ENCODE measurements at places on chromosomes 5 and 9.
A peak's percentile ranks its signal among the peaks of the same experiment; 100 is the strongest.

GRCh38 chr5:181151146-181151545 is 3.8 kb downstream of the OR2V2 start:
- DNase-seq = no peak

DNA sequence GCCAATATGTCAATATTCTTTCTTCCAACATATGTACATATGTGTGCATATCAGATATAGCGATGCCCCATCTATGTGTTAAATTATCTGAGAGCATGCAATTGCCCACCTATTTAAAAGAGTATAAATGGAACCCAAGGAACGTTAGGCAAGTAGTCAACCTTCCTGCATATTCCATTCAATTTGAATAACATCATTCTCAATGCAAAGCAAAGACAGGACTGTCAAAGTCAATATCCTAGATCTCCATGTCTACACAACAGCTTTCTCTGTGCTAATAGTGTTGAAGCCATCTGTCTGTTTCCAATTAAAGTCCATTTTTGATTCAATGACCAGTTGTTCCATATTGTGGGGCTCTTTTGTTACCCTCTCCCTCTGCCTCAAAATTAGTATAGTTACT is 85.3 kb upstream of the COX7C start:
- no peak for DNase-seq

GRCh38 chr9:22010866-22011625 is 1.9 kb upstream of the CDKN2B start:
- no peak for DNase-seq

GRCh38 chr9:29339387-29339786 is 1766.1 kb upstream of the C9orf72 start:
- DNase-seq = no peak

DNA sequence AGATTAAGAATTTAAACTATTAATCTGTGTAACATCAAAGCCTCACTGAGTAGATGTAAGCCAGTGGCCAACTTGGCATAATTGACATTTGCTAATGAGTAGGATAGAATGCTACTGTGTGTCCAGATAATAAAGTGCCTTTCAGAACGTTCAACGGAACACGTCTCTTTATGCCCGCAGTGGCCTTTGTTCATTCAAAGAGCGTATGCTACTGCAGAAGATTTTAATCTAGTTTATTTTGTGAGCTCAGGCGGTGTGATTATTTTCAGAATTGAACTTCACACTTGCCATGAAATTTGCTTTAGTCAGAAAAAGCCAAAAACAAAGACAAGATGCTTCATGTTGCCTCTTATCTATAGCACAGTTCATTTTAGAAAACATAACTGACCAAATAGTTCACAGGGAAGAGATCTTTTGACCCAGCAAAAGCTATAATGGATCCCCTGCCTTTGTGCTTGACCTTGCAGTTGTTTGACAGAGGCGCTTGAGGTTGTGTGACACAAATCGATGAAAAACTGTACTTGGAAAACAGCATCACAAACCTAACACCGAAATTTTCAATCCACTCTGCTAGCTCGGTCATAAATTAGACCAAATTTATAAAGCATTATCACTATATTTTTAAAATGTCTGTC is 530.9 kb upstream of the TYRP1 start:
- no peak for DNase-seq

GRCh38 chr5:76204191-76204590 is 121.0 kb downstream of the SV2C start:
- DNase-seq = no peak

GRCh38 chr5:74063821-74064220 is 437.8 kb downstream of the ARHGEF28 start:
- peak; percentile 43 for DNase-seq
